ENCODE measurements at places on chromosomes 4 and X.

GRCh38 chrX:19599253-19599652, 83.9 kb upstream of the MAP3K15 start:
- no peak for DNase-seq

DNA sequence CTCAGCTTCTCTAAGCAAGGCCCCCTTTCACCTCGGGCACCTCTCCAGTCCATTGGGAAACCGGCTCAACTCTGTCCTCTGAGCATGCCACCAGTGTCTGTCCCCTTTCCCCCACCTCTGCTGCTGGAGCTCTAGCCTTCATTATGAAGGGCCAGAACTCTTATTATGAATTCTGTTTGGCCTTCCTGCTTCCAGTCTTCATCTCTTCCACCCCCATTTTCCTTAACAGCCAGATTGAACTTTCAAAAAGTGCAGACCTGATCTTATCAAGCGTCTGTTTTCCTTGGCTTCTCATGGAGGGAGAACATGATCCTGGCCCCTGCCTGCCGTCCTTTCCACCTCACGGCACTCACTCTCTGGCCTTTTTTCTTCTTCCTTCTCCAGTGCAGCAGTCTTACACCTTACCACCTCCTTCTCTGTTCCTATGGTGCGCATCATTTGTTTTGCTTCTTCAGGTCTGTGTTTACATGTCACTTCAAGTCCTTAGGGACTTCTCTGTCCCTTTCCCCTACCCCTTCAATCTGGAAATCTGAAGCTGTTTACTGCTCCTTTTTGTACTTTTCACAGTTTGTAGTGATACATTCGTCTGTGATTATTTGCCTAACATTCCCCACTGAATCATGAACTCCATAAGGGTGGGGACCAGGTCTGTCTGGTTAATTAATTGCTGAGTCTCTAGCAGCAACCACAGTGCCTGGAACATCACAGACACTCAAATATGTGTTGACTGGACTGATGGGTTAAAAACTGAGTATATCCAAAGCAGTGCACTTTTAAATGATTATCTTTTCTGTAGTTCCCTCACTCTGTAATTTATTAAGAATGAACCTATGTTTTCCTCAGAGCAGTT, 55.8 kb downstream of the FNIP2 start:
- no peak for DNase-seq

DNA sequence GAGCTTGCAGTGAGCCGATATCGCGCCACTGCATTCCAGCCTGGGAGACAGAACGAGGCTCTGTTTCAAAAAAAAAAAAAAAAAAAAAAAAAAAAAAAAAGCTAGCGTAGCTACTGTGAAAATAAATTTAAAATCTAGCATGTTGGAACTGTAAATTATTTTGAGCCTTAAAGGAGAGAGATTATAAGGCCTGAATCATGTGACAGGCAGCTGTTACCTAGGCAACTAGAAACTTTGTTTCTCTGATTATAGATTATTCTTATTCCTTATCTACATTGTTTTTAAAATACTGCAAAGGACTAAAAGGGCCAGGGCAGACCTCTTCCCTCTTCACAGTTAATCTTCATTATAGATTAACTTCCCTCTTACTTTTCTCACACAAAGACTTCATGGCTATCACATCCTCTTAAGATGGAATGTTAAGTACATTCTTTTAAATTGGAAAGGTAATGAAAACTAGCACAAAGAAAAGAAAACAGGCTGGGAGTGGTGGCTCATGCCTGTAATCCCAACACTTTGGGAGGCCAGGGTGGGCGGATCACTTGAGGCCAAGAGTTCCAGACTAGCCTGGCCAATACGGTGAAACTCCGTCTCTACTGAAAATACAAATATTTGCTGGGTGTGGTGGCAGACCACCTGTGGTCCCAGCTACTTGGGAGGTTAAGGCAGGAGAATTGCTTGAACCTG, 21.1 kb upstream of the PDS5A start:
- DNase-seq = no peak

GRCh38 chrX:86171366-86171765, 23.1 kb downstream of the DACH2 start:
- no peak for DNase-seq

DNA sequence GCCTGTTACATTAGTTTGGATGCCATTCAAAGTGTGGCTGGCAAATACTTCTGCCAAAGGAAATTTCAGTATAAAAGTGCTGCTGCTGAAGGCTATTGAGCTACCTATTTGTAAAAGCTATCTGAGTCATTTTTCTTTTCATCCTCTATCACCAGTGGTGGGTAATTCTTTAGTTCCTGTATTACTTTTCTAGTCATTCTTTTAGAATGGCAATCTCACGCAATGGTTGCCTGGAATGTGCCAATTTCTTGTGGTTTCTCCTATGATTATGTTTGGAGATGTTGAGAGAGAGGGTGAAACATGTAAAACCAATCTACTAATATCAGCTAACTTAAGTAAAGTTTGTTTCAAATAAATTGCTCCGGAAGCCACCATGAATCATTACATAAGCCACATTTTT, 685.0 kb downstream of the RAPGEF2 start:
- no peak for DNase-seq

- DNase-seq = no peak
Observed at GRCh38 chr4:158821228-158821971, 52.6 kb downstream of the FNIP2 start.

DNA sequence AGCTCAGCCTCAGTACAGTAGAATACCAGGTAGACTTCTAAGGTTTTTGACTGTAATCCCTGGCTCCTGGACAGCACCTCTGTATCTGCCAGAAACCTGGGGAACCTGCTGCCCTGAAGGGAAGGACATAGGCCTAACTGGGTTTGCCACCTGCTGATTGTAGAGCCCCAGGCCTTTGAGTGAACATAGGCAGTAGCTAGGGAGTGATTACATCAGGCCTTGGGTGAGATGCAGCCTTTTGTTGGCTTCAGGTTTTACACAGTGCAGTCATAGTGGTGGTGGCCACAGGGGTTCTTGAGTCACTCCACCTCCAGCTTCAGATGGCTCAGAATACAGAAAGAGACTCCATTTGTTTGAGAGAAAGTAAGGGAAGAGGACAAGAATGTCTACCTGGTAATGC, 19.3 kb downstream of the IQCM start:
- no peak for DNase-seq

- DNase-seq = no peak
Observed at GRCh38 chr4:184616633-184617551, 32.4 kb downstream of the CASP3 start.

DNA sequence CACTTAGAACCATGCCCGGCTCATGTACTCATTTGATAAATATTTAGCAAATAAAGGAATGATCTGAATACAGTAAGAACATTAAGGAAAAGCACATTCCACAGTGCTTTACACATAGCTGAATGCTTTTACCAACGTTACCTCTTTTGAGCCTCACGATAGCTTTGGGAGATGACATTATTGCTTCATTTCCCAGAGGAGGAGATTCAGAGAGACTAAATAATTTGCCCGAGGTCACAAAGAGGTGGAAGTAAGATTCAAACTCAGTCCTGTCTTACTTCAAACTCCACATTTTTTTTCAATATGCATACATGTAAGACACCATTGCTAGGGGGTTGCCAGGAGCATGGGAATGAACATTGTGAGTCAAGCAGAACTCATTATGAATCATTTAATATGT, 538.5 kb downstream of the BCOR start:
- no peak for DNase-seq

DNA sequence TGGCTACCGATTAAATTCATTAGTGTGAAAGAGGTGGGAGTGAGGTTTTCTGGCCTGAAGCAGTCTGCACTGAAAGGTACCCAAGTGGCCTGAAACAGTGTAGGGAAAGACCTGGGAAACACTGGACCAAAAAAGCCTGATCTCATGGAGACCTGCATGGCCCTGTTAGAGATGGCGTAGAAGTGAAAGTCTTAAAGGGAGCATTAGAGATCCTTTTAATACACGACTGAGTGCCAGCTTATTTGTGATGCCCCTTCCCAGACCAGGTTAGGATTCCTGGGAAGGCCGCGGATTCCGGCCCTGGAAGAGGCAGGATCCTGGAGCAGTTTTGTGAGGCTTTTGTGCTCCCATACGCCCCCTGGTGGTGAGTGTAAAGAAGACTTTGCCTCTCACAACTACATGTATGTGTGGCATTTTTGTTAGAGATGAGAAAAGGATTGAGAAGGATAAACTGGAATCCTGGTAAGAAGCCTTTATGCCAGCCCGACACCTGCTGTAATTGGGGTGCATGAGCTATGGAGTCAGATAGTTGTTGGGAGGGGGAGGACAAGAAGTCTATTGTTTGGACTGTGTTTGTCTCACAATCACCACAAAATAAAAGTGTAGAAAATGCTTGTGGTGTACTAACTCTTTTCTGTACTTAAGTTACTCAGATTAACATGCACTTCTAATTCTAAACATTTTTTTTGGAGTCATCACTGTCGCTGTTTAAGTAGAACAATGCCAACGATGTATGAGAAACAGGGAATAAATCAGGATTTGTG, 54.0 kb downstream of the JADE1 start:
- peak; percentile 34 for DNase-seq

- DNase-seq = peak; percentile 95
Observed at GRCh38 chr4:67545199-67546003, at the start of gene CENPC. Gene CENPC (minus strand): TSS chr4:67545503. CDS start chr4:67545355, 148 bp downstream.

DNA sequence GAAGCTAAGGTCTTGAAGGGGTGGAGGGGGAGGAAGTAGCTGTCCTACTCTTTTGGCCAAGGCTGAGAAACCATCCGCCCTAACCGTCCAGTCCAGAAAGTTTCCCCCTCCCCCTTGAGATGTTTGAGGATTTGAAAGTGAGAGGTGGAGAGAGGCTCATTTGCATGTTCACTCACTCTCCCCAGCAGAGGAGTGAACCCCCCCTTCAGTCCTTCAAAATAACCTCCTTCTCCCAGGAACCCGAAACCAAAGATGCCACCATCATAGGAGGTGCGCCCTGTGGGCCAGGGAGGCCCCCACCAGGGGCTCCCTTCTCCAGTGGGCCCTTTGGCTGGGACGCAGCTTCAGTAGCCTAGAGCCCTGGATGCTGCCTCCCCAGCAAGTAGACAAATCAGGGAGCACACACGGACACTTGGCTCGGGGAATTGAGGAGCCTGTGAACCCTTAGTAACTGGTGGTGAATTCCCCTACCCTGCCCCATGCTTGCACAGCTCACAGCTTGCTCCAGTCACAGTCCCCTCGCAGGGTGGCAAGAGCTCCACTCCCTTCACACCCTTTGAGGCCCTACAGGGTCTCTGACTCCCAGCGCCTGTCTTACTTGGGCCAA, 25.6 kb downstream of the ELF4 start:
- DNase-seq = no peak

DNA sequence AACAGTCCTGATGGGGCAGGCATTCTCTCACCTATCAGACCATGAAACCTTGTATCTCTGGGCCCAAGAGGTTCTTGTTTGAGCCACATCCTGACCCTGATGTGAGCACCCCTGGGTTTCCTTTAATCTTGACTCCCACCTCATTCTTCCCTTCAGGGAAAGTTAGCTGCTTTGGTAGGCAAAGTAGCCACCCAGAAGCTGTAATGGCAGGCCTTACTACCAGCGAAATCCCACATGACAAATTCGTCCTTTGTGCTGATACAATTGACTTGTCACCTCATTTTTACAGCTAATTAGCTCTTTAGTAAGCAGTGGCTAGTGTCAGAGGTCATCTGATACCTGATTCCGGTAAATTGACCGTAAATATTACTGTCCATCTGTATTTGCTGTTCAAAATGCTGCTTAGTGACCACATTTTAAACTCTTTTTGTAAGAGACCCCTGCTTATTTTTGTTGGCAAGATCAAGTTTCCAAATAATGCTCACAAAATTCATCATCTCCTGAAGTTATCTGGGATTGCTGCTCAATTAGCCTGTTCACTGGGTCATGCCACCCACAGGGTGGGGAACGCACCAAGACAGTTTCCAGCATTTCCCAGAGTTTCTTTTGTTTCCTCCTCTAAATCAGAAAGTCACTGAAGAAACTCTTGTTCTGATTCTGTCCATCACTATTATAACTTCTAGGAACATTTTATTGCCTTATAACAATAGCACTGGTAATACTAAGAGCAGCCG, 329.7 kb downstream of the GPAT3 start:
- DNase-seq = no peak

- DNase-seq = peak; percentile 98
Observed at GRCh38 chr4:41256740-41257256, at the start of gene UCHL1. Gene UCHL1 (plus strand): TSS chr4:41256928. CDS start chr4:41256977, 49 bp downstream.

DNA sequence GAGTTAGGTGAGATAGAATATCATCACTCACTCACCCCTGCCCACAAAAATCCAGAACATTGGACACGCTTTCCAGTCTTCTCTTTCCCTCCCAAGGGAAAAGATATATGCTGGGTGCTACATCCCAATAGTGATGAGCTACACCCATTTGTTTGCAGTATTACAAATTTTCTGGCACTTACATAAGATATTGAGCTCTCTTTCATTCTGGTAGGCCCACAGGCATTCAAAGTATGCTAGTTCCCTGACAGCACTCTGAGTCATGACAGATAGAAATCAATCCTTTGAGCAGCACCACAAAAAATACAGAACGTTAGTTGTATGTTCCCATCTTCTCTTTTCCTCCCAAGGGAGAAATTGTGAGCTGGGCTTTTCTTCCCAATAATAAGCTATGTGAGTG, 477.6 kb upstream of the GRID2 start:
- no peak for DNase-seq

- no peak for DNase-seq
Observed at GRCh38 chr4:1833307-1834046, 22.5 kb downstream of the LETM1 start.

GRCh38 chr4:142554412-142554811, 291.7 kb downstream of the INPP4B start:
- no peak for DNase-seq

DNA sequence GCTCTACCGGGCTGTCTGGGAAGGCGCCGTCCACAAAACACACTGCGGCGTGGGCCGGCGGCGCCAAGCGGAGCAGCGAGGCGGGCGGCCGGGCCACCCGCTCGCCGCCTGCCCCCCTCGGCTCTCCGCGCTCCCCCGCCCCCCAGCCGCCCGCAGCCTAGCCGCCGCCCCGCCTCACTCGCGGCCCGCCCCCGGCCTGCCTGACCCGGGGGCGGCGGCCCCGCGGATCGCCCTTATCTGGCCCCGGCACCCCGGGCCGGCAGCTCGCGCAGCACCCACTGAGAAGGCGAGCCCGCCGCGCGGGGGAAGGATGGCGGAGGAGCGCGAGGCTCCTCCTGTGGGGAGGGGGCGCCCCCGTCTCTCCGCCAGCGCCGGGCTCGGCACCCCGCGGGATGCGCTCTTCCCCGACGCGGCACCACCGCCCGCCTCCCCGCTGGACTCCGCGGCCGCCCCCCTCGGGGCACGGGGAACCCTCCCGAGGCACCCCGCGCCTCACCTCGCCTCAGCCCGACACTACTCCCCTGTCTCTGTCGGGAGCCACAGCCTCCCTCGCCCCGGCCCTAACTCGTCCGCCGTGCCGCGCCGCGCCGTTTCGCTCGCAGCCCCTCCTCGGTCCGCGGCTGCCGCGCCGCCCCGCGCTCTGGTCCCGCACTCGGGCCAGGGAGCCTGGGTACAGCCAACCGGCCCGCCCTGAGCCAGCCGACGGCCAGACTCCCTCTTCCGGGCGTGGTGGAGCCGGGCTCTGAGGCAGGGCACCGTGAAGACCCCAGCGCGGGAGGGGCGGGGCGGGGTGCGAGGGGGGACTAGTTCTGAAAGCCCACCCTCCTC, 566 bp downstream of the ATP11C start:
- DNase-seq = no peak

DNA sequence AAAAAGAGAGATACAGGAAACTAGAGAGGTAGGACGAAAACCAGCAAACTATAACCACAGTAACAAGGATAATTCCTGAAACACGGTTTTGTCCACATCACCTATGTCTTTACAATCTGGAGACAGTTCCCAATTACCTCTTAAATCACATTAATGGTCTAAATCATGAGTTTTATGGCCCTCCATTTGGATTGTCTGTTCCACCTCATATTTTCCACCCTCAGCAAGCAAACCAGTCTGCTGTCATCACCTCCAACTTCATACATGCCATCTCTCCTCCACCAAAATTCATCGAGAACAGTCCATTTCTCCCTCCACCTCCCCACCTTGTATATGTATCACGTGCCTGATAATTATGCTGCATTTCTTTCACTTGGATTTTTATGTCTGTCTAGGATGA, 107.3 kb downstream of the SH3RF1 start:
- DNase-seq = no peak
